Activated CD8-positive, alpha-beta memory T cell treated with anti-CD3 and anti-CD28 coated beads for 48 hours (primary cell): ENCODE measurements at places on chromosomes 1 and 21.

- peak; percentile 77 for DNase-seq
Observed at GRCh38 chr1:93345633-93346420, at the start of gene DR1. DR1 (plus strand) TSS chr1:93345907; CDS start chr1:93346646, 739 bp downstream.

DNA sequence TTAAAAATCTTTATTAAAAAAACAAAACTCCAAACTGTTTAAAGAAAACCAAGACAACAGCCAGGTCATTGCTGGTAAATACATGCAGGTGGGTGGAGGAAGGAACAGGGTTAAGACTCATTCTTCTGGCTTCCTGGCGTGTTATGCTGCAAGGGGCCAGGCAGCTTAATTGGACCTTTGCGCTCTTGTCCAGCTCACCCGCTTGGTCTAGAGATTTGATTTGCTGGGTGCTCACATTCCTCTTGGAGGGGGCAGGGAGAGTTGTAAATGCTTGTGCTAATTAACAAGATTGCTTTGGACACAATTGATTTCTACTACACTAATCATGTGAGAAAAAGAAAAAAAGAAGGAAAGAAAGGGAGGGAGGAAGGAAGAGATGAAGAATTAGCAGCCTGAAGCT is 10.5 kb downstream of the CEP104 start:
- no peak for DNase-seq

GRCh38 chr21:29443411-29444010 is 144.8 kb downstream of the BACH1 start:
- DNase-seq, result no peak

DNA sequence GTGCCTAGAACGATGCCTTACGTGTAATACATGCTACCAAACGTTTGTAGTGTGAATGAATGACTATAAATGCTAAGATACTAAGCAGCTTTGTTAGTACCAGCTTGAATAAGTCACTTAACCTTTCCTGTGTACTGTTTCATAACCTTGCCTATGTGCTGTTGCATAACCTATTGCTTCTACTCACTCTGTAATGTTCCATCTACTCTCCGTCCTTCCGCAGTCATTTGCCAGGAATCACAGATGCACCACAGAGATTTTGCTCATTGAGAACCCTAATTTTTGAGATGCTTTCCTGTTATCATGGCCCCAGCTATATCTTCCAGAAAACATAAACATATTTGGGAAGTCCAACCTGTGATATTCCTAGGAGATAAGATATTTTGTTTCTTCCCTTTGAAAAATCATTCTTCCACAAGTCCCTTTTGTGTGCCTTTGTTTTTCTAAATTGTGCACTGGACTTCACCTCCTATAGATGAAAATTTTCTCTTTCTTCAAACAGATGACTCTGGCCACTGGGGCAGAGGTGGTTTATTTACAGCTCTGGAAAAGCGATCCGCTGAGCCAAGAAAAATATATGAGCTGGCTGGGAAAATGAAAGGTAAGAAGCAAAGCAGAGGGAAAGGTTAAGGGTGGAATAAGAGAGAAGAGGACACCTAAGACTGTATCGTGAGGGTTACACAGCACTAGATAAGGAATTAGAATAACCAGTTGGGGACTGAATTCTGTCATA is 44.8 kb downstream of the CHD1L start:
- DNase-seq, result no peak

DNA sequence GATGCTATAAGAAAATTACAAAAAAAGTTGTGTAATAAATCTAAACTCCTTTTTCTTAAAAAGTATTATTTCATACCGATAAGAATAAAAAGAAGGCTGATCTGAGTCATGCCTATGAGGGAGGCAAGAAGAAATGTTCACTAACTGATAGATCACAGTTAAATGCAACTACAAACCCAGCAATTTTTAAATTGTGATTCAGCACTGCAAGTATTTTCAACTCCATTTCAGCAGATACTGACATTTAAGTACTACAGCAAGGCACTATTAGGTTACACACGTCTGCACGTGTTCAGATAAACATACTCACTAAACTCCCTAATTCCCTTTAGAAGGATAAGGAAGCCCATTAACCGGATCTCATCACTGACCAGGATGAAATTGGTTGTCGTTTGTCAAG is 213.3 kb upstream of the ZRANB2 start:
- no peak for DNase-seq

- no peak for DNase-seq
Observed at GRCh38 chr1:107467811-107468210, 327.0 kb downstream of the NTNG1 start.

DNA sequence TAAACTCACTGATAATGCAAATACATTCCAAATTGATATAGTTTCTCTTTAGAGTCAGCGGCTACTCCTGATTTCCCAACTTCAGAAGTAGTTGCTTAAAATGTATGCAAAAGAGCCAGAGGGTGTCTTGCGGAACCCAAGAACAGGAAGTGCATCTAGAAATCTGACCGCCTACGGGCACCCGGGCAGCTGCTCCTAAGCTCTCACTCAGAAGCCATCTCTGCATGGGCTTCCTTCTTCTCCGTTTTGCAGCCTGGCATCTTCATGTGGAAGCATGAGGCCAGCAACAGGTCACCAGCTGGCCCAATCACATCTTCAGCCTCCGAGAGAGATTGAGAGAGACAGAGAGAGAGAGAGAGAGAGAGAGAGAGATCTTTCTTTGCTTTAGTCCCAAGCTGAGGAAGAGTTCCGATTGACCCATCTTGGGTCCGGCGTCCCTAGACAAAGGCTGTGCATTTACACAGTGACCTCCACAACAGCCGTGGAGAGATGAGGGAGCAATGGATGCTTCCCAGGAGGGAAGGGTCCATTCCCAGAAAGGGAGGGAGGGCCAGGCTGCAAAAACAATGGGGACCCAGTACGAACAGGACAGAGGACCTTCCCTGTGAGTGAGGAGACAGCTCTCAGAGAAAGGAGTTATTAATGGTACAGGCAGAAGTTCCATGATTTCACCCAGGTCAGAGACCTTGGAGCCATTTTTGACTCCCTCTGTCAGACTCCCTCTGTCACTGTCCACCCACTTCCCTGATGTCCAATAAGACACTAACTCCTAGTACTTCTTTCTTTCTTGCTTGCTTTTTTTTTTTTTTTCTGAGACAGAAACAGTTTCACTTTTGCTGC is 28.2 kb upstream of the SLC30A1 start:
- no peak for DNase-seq

DNA sequence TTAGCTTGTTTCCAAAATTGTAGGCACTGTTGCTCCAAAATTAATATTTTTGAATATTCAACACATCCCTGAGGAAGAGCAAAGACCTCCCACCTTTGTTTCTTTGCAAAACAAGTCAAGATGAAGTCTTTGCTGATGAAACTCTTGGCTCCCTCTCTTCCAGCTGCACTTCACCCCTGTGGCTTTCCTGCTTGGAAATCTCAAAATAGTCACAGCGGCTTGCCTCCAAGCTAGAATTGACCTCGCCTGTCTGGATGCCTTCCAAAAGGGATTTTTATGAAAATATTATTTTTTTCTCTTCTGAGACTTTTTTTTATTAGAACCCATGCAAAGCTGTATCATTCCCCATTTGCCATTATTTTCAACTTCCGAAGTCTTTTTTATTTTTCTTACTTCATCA is 71.1 kb upstream of the MROH9 start:
- no peak for DNase-seq

- no peak for DNase-seq
Observed at GRCh38 chr1:81307786-81308185, 492.9 kb upstream of the ADGRL2 start.

DNA sequence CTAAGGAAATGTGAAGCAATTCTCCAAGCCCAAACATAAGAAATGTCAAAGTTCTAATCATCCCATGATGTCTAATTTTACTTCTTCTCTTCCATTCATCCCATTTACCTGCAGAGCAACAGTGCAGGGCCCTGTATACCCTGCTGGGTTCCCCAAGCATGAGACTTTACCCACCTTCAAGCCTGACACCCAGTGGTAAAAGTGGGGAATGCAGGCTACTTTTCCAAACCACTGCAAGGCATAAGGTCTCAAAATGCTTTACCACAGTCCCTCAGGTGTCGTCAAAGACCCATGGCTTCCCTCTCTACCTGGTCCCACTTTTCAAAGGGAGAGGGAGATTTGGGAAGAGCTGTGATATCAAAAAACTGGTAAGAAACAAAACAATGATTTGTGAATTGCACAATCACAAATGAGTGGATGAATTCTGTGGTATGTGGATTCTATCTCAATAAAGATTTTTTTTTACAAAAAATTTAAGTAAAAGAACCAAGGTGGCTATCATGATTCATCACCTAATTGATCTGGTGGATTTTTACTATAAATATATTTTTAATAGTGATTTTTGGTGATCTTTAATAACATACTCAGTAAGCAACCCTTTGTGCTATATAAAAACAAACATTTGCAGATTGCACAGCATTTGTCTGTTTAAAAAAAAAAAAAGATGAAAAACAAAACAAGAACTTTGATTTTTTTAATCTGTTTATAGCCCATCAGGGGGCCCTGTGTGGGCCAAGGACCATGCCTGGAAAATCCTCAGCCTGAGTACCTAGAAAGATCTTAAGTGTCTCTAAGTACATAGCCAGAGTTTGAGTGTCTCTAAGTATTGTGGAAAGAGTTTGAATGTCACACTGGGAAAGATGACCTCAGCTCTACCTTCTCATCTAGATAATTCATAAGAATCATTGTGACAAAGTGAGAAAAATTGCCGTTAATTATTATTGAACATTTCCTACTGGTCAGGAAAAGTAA is 73.1 kb upstream of the GJB5 start:
- DNase-seq, result peak; percentile 25

GRCh38 chr1:197285526-197286205 is 17.6 kb downstream of the CRB1 start:
- DNase-seq, result no peak

GRCh38 chr1:163414778-163415177 is 93.0 kb downstream of the NUF2 start:
- no peak for DNase-seq

DNA sequence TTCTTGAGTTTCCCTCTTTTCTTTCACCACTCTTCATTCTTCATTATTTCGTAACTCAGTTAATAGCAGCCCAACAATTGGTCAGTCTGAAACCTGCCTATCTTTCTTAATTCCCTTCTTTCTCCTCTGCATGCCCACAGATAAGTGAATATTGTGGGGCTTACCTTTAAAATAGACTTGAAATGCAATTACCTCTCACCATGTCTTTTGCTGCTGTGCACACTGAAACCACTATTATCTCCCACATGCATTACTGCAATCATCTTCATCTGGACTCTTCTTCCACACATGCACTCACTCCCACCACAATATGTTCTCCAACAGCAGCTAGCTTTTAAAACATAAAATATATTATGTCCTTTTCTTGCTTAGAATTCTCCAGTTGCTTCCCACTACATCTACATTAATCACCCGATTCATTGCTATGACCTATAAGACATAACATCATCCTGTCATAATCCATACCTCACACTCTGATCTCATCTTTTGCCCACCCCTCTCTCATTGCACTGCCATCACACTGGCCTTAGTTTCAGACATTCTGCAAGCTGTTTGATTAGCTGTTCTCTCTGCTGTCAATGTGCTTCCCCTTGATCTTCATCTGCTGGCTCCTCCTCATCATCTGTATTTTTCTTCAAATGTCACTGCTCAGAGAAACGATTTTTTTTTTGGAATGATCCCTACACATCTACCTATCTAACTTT is 304.8 kb downstream of the PTPRC start:
- DNase-seq, result no peak

DNA sequence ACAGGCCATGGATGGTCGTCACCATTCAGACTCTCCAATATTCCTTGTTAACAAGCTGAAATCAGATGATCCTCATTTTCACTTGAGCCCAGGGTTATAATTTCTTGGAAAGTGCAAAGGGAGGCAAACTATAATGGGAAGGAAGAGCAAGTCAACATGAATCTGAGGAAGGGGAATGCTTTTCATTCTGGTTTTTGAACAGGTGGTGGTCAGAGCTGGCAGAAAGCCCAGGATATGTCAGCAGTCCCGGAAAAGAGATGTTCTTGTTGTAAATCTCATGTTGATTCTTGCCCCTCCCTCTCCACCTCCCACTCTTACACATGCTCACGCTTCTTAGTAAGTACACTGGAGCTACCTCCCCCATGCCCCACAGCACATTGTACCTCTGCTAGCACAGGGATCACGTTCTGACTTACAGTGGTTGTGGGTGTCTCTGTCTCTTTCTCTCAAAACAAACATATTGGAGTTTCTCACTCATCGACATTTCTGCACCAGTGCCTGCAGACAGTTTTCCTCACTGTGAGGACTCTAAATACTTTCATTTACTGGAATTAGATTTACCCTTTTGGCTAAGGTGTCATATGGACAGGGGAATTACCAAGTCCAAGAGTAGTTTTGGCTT is 77.6 kb downstream of the XCL2 start:
- no peak for DNase-seq

DNA sequence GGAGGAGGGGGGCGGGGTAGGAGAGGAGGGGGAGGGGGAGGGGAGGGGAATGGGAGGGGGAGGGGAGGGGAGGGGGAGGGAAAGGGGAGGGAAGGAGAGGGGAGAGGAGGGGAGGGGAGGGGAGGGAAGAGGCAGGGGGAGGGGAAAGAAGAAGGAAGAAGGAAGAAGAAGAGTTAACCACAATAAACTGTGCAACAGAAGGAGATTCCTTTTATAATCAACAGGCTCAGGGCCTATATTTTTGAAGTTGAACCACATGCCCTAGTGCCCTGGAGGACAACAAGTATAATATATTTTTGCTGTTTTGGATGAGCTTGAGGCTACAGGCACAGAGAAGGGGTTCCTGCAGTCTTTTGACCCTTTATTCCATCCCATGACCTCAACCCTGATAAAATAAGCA is 228.2 kb upstream of the IRF2BP2 start:
- DNase-seq, result no peak

DNA sequence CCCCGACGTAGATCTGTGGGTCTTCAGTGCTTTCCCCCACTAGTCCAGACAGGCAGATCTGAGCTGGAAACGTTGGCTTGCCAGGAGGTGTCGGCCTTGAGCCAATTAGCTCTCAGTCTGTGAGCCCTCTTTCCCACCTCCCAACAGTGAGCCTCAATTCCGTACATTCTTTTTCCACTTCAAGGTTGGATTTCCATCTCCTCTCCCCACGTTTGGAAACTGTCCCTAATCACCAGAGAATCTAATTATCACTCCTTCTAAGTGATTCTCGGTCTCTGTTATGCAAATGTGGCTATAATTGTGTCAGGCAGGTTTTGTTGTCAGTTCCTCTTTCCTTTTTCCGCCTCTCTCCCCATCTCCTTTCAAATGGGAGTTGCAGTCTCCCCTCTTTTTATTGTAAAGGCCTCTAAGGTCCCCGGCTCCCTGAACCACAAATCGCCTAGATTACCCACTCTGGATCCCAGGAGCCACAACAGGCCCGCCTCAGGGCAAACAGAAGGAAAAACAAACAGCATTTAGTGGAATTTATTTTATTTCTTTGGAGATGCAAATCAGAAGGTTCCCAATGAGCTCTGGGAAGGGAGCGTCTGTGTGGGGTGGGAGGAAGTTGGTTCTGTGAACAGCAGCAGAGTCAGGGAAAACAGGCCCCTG is 29.4 kb upstream of the LRRN2 start:
- DNase-seq, result no peak

- no peak for DNase-seq
Observed at GRCh38 chr1:162207862-162208261, 138.4 kb downstream of the NOS1AP start.

DNA sequence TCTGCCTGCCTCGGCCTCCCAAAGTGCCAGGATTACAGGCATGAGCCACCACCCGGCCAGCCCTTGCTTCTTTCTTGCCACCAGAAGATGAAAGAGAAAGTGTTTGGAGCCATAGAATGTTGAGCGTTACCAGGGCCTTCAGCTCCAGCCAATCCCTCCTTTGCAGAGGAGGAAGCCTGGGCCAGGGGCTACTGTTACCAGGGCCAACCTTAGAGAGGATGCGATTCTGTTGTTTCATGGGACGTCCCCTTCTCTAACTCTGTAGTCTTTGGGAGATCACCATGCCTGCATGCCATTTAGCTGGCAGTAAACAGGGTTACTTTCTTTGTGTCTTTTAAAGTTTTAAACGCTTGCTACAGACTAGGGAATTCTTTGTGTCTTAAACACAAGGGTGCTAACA is 45.8 kb downstream of the CLDN14 start:
- no peak for DNase-seq
